ENCODE measurements at places on chromosomes 2 and 18. TPM values are rescaled to one million over a fixed set of nuclear protein-coding genes. Genes with fewer than 3 reads are reported as not detected.

Gene FAM124B
- 269 TPM for total RNA-seq

Gene LIMS4
- total RNA-seq, result 10.1 TPM

DNA sequence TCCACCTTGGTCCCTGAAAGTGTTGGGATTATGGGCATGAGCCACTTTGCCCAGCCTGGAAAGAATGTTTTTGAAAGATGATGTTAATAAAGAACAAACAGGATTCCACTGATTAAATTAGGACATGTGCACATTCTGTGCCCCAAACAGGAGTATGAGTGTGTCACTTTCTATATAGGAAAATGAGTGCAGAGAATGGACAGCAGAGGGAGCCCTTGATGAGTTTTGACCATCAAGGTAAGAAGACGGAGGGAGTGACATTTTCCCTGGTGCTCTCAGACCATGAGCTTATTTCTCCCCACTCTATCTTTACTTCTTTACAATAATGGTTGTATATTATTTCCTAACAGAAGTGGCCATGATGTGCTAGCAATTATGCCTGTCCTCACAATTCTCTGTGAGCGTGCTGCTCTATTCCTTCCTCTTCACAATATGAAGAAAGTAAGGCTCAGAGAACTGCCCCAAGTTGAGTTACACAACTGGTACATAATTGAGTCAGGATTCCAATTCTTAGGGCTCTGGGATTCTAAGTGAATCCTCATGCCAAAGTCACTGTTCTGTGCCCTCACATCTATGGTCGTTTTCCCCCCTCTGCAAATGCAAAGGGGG lies 20.6 kb downstream of the RPL37A start:
- peak; percentile 73 for DNase-seq

- DNase-seq, result no peak
Measured at GRCh38 chr18:59846814-59847490, 52.8 kb upstream of the PMAIP1 start.

All from endothelial cell (in vitro differentiated cells).